ENCODE measurements at places on chromosomes 6 and 20.

- no peak for DNase-seq
These were observed 112.2 kb downstream of the AHI1 start for GRCh38 chr6:135385299-135385698.

DNA sequence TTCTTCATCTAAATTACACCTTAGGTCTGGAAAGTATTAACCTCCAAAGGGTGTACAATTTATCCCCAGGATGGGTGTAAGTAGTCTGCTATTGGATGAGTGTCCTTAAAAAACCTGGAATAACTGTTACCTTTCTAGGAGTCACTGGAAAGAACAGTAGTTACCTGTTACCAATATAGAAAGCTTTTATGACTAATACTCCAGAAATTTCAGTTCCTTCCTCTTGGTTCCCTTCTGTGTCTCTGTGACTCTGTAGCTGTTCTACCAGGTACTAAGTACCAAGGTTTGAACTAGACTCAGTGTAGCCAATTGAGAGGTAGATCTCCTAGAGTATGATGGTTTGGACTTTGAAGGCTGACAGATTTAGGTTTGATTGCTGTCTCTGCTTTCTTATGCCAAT is 47.0 kb upstream of the TBX18 start:
- DNase-seq = no peak

- no peak for DNase-seq
These were observed 23.2 kb upstream of the ARG1 start for GRCh38 chr6:131549811-131550210.

- DNase-seq = no peak
These were observed 139.5 kb upstream of the RNF217 start for GRCh38 chr6:124822721-124823120.

- DNase-seq = peak; percentile 28
These were observed 36.2 kb upstream of the MRPS18A start for GRCh38 chr6:43723737-43724295.

- DNase-seq = no peak
These were observed 14.0 kb downstream of the RBL1 start for GRCh38 chr20:37081717-37082289.

DNA sequence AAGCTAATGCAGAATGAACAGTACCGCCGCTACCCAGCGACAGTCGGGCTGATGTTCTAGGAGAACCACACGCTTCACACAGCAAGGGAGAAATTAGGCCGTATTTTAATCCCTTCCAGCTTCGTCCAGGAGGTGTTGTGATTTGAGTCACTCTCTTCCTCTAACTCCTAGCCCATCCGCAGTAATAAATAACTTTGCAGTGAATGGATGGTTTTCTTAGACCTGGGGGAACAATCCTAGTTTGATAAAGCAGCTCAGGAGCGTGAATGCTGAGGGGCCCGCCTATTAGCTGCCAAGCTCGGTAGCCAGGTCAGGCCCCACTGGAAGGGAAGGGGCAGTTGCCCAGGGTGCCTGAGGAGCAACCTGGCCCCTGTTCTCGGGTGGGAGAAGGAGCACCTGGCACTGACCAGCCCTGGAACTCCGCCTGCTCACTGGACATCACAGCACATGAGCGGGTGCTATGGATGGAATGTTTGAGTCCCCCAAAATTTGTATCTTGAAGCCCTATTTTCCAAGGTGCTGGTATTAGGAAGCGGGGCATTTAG is 146.0 kb upstream of the AFDN start:
- no peak for DNase-seq

- no peak for DNase-seq
These were observed 49.2 kb upstream of the MAP7 start for GRCh38 chr6:136599329-136600011.

GRCh38 chr6:56440551-56440981 is 193.2 kb upstream of the COL21A1 start:
- no peak for DNase-seq

GRCh38 chr6:159104931-159105330 is 60.1 kb upstream of the TAGAP start:
- DNase-seq = no peak

GRCh38 chr6:151402228-151402627 is 10.9 kb upstream of the ZBTB2 start:
- DNase-seq = no peak

GRCh38 chr20:10228330-10228729 is 9.7 kb downstream of the SNAP25 start:
- DNase-seq = no peak

GRCh38 chr20:45358282-45359068 is 4.5 kb upstream of the SYS1 start:
- no peak for DNase-seq

GRCh38 chr6:45187836-45188235 is 140.3 kb upstream of the RUNX2 start:
- no peak for DNase-seq

GRCh38 chr6:121967631-121968030 is 431.8 kb upstream of the HSF2 start:
- DNase-seq = no peak

DNA sequence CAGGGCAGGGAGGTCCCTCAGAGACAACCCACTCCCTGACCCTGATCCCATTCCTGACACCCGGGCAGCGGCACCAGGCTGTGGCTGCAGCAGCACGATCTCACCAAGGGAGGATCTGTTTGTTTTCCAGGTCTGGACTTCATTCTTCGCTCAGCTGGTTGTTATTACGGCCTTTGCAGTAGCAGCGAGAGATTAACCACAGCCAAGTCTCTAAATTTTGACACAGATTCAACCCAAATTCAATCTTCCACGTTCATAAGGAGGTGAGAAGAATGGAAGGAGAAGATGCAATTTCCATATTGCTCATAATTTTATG is 91.1 kb upstream of the THBS2 start:
- no peak for DNase-seq

- no peak for DNase-seq
These were observed 51.5 kb downstream of the COL19A1 start for GRCh38 chr6:69917834-69918233.

DNA sequence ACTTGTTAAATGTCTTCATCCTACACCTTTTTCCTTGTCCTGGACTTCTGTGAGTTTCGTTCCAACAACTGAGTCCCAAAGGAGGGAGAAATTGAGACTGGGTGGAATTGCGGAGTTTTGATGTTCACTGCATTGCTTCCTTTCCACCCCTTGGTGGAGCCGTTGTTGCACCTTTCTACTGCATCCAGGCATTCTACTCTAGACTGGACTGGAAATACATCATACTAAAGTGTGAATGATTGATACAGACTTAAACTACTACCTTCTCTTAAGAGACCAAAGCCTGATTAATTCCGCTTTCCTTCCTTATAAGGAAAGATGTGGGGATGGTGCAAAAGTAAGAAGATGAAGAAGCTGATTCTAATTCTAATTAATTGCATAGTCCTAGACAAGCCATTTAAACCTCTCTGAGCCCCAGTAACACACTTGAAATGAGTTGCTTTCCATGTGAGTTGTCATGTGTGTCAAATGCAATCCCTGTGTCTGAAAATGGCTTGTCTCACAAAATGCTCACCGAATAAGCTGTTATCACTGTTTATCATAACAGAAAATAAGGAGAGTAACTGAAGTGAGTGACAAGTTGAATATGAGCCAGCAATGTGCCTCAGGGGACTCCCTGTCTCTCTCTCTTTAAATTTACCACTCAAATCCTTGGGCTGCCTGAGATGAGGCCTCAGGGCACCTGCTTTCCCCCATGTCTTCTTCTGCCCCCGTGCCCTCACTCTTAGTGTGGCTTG is 338.3 kb upstream of the CHD6 start:
- DNase-seq = no peak

DNA sequence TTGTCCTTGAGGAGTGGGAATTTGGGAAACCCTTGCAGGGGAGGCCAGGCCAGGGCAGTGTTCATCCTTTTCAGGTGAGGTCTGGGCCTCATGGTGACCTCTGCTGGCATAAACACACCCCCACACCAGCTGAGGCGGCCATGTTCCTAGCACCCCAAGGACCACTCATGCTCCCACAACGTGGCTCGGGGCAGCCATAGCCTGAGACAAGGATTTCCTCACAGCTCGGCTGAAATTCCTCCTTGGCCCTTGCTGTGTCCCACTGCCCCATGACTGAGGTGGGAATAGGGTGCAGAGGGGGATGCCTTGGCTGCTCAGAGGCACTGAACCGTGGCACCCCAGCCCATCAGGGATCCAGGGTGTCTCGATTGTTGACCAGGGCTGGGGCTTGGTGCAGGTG is 27.3 kb upstream of the SPDEF start:
- no peak for DNase-seq

DNA sequence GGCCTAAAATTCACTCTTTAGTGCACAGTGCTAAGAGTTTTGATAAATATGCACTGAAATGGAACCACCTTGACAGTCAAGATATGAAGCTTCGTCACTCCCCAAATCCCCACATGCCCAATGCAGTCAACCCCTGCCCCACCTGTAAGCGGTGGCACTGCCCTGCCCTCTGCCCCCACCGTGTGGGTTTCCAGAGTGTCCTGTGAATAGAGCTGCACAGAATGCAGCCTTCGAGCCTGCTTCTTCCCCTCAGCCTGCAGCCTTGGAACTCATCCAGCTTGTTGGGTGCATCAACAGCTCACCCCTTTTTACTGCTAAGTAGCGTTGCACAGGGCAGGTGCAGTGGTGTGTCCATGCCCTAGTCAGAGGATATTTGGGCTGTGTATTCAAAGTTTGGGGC is 216.3 kb downstream of the SYNDIG1 start:
- no peak for DNase-seq

GRCh38 chr6:26537846-26538571 is at the start of gene HMGN4:
HMGN4 (plus strand) TSS chr6:26538366; CDS start chr6:26545207, 6,841 bp downstream.
- peak; percentile 62 for DNase-seq

- DNase-seq = no peak
These were observed 20.9 kb downstream of the PTPRA start for GRCh38 chr20:2894221-2894620.

- DNase-seq = no peak
These were observed 10.9 kb upstream of the SLC22A7 start for GRCh38 chr6:43286980-43287716.

GRCh38 chr6:159473475-159474263 is 219.4 kb downstream of the SOD2 start:
- no peak for DNase-seq

DNA sequence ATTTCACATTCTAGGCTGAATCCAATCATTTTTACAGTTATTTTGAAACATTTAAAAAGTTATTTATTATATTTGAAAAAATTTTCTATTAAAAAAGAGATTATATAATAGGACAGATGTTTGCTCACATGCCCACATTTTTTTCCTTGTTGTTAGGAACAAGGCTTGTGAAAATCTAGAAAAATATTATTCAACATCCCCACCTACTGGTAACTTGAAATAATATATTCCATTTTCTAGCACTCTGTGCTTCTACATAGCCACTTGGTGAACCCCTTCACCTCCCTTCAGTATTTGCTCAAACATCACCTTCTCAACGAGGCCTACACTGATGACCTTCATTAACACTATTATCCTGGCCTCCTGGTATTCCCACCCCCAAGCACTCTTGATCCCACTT is 18.3 kb upstream of the GPRC6A start:
- no peak for DNase-seq

DNA sequence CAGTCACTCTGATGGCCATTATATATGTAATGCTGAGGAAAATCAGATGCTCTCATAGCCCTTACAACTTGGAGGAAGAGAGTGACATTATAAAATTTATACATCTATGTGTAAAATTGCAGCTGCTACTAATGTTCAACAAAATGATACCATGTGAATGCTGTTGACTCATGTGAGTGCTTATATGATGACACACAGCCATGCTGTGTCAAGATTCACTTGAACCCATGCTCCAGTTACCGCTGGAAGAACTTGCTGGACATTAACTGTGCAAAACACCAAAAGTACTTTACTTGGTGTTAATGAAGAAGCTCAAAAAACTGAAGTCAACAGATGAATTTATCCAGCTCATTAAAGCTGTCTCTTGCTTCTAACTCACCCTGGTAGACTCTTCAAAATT is 318.9 kb upstream of the PLCB4 start:
- no peak for DNase-seq

GRCh38 chr20:57658833-57659516 is 38.7 kb upstream of the ZBP1 start:
- DNase-seq = no peak

- DNase-seq = no peak
These were observed 60.2 kb downstream of the TFAP2C start for GRCh38 chr20:56689318-56689717.

GRCh38 chr6:55875400-55875799 is at the start of gene BMP5:
BMP5 (minus strand) TSS chr6:55875590; CDS start chr6:55874865, 725 bp downstream.
- no peak for DNase-seq

DNA sequence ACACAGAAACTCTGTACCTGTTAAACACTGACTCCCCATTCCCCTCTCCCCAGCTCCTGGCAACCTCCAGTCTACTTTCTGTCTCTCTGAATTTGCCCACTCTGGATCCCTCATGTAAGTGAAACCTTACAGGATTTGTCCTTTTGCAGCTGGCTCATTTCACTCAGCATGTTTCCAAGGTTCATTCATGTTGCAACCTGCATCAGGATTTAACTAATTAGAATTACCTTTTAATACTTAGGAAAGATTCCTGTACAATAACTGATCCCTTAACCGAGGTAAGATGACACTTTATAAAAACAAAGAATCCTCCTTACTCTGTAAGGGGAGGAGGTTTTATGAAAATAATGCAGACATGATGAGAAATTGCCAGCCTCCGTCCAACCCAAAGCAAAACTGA is 113.1 kb upstream of the MTHFD1L start:
- no peak for DNase-seq

- DNase-seq = no peak
These were observed 101.5 kb downstream of the SYCP2 start for GRCh38 chr20:59831916-59832270.

DNA sequence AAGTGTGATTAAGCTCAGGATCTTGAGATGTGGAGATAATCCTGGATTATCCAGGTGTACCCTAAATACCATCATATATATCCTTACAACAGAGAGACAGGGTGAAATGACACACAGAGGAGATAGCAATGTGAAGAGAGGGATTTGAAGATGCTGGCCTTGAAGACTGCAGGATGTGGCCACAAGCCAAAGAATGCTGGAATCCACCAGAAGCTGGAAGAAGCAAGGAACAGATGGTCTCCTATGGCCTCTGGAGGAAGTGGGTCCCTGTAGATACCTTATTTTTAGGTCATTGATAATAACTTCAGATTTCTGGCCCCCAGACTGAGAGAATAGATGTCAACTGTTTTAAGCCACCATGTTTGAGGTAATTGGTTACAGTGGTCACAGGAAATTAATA is 95.0 kb downstream of the PAK5 start:
- no peak for DNase-seq

- no peak for DNase-seq
These were observed 4.0 kb upstream of the CAP2 start for GRCh38 chr6:17389274-17389847.

GRCh38 chr6:157513004-157513603 is 132.1 kb downstream of the ZDHHC14 start:
- no peak for DNase-seq

GRCh38 chr6:193773-194310 is 98.4 kb upstream of the DUSP22 start:
- no peak for DNase-seq
